Head of caudate nucleus (tissue), 42 donors: ENCODE measurements at places on chromosomes 4 and X.

GRCh38 chr4:47784222-47784621 lies 53.6 kb downstream of the CORIN start:
- DNase-seq: no peak

- no peak for DNase-seq
These were observed 188.0 kb upstream of the C1QTNF7 start for GRCh38 chr4:15239866-15240265.

GRCh38 chr4:67054896-67055295 lies 490.4 kb downstream of the CENPC start:
- no peak for DNase-seq

GRCh38 chr4:71833232-71833900 lies 49.5 kb upstream of the GC start:
- DNase-seq: no peak

DNA sequence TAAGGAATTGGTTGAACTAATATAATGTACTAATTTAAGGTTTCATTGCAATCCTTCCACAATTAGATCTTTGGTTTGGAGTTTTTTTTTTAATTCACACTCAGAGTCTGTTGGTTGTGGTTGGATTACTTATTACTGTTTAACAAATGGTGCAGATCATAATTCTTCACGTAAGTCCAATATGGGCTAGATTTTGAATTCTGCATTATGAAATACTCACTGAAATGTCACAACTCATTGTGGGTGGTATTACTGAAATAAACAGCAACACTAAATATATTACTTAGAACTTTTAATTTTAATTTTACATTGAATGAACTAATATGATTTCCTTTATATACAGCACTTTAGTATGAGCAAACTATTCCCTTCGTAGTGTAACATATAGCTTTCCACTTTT lies 94.2 kb upstream of the MYOZ2 start:
- DNase-seq: no peak

DNA sequence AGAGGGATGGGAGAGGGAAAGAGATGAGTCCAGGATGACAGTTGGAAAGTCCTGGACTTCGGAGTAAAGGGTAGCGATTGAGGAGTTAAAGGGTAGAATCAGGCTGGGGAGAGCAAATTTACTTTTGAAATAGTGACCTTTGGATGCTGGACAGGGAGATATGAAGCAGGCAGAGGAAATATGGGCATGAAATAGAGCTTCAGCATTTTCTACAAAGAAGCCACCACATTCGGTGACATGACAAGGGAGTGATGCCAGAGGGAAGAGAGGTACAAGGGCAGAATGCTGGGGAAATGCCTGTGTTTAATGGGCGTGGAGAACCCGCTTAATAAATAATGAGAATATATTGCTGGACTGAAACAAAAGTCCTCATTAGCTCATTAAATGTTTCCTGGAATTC lies 92.7 kb downstream of the TBL1X start:
- DNase-seq: no peak

DNA sequence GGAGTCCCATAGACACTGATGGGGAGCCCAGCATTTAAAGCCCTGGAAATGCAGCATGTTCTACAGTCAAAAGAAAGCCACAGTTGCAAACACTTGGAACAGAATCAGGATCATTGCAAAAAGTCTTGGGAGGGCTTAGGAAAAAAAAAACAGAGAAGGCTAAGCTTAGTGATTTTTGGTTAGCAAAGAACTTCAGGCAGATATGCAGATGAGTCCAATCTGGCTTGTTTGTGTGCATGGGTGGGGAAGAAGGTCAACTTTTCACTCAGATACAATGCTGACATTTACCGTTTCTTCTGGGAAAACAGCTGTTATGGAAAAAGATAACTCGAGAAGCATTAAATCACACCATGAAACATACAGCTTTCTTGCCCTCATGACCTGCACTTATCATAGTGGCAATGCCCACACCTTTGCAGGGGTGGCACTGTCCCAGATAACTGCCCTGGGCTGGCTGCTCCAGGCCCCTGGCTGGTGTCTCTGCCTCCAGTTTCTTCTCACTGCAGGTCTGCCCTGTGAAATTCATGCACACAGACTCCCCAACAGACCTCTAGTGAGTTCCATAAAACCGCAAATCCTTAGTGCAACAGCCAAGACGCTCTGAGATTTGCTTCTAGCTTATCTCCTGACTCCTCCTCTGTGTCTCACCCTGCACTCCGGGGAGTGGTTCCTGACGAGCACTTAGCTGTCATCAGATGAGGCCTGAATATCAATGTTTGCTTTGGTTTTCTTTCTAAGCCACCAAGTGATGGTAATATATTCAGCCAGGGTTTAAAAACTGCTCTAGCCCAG lies 99.2 kb downstream of the DRD5 start:
- no peak for DNase-seq

DNA sequence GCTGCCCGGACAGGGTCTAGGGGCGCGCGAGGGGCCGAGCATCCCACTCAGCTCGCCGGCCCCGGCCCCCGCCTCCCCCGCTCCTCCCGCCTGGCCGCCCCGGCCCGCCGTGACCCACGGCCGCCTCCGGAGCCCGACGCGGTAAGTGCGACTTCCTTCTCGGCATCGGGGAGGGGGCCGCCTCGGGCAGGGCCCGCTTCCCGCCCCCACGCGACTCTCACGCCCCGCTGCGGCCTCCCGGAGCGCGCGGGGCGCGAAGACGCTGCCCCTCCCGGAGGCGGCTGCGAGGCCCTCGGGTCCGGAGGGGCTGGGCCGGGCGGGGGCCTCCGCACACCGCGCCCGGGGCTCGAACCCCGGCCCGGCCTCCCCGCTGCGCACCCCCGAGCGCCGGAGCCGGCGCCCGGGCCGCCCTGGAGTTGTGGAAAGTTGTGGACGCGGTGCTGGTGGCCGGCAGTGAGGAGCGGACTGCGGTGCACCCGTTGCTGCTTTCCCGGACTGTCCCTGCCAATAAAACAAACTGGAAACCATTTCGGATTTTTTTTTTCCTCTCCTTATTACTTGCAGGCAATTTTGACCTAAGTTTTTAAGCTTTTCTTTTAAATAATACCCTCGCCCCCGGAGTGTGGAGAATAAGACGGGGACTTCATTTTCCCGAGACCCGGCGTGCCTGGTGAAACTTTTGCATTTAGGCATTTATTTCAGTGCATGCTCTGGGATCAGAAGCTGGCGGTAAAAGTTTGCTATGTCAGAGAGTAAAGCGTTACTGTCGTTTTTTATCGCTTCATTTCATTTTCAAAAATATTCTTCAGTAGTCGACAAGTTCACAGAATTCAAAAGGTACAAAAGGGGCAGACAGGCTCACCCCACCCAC lies 13.0 kb upstream of the TMEM156 start:
- DNase-seq: peak; percentile 53
